Colonic mucosa (tissue), 4 donors: ENCODE measurements at places on chromosomes 3 and 15. TPM values are rescaled to one million over a fixed set of nuclear protein-coding genes. Genes with fewer than 3 reads are reported as not detected.

- DNase-seq: no peak
Observed at GRCh38 chr3:24854748-24855147, 360.1 kb upstream of the THRB start.

DNA sequence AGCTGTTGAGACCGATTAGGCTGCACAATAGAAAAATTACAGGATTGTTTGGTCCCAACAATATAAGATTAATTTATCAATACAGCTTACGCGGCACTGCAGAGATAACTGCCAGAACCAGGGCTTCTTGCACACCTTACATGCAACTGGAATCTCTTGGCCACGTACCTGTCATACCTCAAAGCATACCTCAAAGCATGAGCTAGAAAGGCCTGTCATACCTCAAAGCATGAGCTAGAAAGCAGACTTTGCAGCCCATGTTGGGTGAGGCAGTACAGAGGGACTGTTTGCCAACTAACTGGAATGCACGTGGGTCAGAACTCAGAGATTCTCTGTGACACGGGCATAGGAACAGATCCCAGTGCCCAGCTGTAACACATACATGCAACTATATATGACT, 34.7 kb downstream of the NTRK3 start:
- no peak for DNase-seq

- no peak for DNase-seq
Observed at GRCh38 chr3:193992425-193993037, 143.4 kb upstream of the HES1 start.

- no peak for DNase-seq
Observed at GRCh38 chr3:69379661-69380060, 6.2 kb downstream of the FRMD4B start.

- no peak for DNase-seq
Observed at GRCh38 chr3:20324664-20325478, 138.9 kb upstream of the SGO1 start.

The SIAH2 gene
- 33.8 TPM for total RNA-seq

The HYKK gene
- 7.2 TPM for total RNA-seq

The LTK gene
- 6.9 TPM for total RNA-seq

The VGLL3 gene
- total RNA-seq: 8.0 TPM

The CCDC39 gene
- not detected for total RNA-seq

The COL6A5 gene
- not detected for total RNA-seq

The HRG gene
- total RNA-seq: not detected

The KLHL40 gene
- total RNA-seq: not detected
